ENCODE measurements at places on chromosomes 6 and 20.
A peak's percentile ranks its signal among the peaks of the same experiment; 100 is the strongest.

GRCh38 chr20:3165473-3166337, 6.0 kb upstream of the FASTKD5 start:
- peak overlapping the region; percentile 76 for H3K4me3 ChIP-seq
- H3K27ac ChIP-seq: no peak overlapping the region
- H3K4me1 ChIP-seq: peaks cover 9% of the 10 kb centered on the region
- no peaks in the 10 kb centered on the region for H3K36me3 ChIP-seq
- H3K27me3 ChIP-seq: peaks cover 18% of the 10 kb centered on the region
- no peak for DNase-seq

- no peaks in the 10 kb centered on the region for H3K4me1 ChIP-seq
- H3K4me3 ChIP-seq: no peak overlapping the region
- peaks cover 6% of the 10 kb centered on the region for H3K27me3 ChIP-seq
- DNase-seq: no peak
- H3K36me3 ChIP-seq: no peaks in the 10 kb centered on the region
Measured at GRCh38 chr6:72080260-72080941, 194.1 kb downstream of the RIMS1 start.

DNA sequence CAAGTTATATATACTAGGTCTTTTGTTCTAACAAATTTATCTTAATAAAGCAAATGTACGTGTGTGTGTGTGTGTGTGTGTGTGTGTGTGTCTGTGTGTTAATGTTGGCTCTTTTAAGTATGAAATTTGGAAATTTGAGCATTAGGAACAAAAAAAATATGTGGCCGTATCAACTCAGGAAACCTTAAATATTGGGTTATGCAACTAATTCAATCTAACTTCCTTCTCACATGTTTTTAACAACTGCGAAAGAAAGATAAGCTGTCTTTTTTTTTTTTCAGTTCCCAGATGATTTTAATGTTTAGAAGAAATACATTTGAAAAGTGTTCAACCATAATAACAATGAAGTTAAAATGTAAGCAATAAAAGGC, 616.4 kb upstream of the ARID1B start:
- H3K27ac ChIP-seq: no peak overlapping the region
- no peak for DNase-seq
- H3K4me1 ChIP-seq: peaks cover 11% of the 10 kb centered on the region
- no peaks in the 10 kb centered on the region for H3K36me3 ChIP-seq
- no peak overlapping the region for H3K4me3 ChIP-seq
- H3K27me3 ChIP-seq: no peaks in the 10 kb centered on the region

DNA sequence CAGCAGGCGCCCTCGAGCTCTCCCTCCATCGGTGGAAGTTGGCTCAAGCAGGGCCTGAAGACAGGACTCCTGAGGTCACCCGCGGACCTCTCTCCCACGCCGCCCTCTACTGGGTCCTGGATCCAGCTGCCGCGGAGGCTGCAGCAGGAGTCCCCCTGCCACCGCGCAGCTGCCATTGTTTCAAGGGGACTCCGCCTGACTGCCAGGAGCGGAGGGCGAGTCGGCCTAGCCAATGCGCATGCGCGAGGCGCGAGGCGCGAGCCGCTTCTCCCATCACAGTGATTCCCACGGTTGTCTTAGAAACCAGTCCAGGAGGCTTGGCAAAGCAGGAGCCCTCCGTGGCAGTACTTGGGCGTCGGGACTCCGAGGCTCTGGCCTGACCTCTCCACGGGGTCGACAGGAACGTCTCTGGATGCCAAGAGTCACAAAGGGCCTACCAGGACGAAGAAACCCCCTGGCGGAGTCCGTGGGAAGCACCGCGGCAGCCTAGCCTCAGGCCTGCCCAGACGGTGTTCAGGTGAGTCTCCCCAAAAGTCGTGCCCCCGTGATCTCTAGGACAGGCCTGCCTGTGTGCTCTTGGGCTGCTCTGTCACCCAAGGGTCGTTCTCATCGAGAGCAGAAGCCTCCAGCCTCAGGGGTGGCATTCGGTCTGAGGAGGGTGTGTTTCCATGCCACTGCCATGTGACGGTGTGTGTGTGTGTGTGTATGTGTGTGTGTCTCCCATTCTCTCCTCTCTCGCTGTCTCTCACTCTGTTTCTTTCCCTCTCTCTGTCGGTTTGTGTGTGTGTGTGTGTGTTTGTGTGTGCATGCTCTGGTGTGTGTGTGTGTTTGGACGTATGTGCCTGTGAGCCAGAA, 290.6 kb upstream of the ZNF337 start:
- peak overlapping the region; percentile 86 for H3K4me3 ChIP-seq
- peak overlapping the region; percentile 70 for H3K27ac ChIP-seq
- DNase-seq: peak; percentile 29
- H3K4me1 ChIP-seq: peaks cover 6% of the 10 kb centered on the region

DNA sequence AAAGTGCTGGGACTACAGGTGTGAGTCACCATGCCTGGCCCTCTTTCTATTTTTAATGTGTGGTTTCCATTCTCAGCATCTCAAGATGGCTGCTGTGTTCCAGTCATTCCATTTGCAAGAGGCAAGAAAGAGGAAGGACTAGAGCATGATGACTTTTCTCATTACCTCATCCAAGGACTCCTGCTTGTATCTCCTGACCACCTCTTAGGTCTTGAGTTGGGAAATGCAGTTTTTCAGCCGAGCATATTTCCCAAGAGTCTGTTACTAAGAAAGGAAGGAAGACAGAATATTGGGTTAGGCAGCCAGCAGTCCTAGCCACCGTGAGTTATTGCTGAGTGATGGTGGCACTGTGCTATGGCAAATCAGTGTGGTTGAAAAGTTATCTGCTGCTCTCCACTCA, 108.4 kb upstream of the INSM1 start:
- DNase-seq: no peak
- no peaks in the 10 kb centered on the region for H3K4me1 ChIP-seq
- no peak overlapping the region for H3K4me3 ChIP-seq
- no peaks in the 10 kb centered on the region for H3K36me3 ChIP-seq
- no peak overlapping the region for H3K27ac ChIP-seq

- H3K36me3 ChIP-seq: no peaks in the 10 kb centered on the region
- H3K27me3 ChIP-seq: peaks cover 23% of the 10 kb centered on the region
- no peak overlapping the region for H3K27ac ChIP-seq
- H3K4me1 ChIP-seq: peaks cover 4% of the 10 kb centered on the region
Measured at GRCh38 chr20:38197619-38198018, 32.5 kb upstream of the TGM2 start.

DNA sequence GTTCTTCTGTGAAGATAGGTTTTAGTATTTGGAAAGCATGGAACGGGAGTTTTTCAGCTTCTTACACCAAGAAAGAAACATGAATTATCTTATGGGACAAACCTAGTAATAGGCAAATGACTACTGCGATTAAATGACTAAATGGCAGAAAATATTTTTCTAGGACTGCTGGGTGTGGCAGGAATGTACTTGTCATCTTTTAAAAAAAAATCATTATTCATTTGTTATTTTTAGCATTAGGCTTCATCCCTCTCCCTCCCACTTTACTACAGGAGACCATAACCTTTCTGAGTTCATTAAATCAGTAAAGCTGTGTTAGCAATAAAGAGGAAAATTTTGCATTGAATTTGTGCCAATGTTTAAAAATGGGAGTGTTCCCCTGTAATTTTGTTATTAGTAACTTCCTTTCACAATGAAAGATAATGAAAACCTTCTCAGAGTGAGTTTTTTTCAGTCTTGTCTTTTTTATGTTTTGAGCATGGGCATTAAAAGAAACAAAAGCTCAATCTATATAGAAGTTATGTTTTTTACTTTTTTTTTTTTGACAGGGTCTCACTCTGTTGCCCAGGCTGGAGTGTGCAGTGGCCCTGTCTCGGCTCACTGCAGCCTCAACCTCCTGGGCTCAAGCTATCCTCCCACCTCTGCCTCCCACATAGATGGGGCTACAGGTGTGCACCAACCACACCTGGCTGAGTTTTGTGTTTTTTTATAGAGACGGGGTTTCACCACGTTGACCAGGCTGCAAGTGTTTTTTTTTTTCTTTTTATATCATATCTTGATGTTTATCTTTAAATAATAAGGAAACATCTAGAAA, 105.6 kb upstream of the CLDN20 start:
- H3K27ac ChIP-seq: no peak overlapping the region
- no peak for DNase-seq
- peaks cover 26% of the 10 kb centered on the region for H3K4me1 ChIP-seq
- H3K27me3 ChIP-seq: peaks cover 6% of the 10 kb centered on the region
- no peak overlapping the region for H3K4me3 ChIP-seq

All from T-helper 17 cell (primary cell).